ENCODE measurements at places on chromosomes 2 and 18.
A peak's percentile ranks its signal among the peaks of the same experiment; 100 is the strongest.

DNA sequence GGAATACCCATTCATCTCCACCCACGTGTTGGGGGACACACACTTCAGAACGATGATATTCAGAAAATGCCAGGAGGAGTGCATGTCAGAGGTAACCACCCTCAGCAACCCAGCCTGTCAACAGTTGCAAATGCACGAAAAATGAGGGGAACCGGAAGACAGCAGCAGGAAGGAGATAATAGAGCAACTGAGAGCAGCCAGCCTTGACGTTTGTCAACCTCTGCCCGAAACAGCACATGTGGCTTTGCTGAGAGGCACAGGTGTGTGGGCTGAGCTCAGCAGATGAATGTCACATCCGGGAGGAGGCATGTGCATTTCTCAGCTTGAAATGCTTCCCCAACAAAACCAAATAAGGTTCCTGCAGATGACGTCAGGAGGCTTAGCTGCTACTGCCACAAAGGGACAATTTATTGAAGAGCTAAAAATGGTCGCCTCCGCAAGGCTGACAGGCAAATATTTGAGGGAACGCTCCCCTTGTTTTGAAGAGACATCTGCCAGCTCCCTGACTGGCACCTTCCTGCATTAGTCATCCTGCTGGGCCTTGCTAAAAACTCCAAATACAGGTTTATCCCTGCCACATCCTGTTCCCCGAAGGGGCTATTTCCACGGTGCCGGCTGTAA is 419.0 kb downstream of the NBAS start:
- DNase-seq: peak; percentile 21

- no peak for DNase-seq
Observed at GRCh38 chr18:23971666-23972230, 42.8 kb upstream of the TTC39C start.

DNA sequence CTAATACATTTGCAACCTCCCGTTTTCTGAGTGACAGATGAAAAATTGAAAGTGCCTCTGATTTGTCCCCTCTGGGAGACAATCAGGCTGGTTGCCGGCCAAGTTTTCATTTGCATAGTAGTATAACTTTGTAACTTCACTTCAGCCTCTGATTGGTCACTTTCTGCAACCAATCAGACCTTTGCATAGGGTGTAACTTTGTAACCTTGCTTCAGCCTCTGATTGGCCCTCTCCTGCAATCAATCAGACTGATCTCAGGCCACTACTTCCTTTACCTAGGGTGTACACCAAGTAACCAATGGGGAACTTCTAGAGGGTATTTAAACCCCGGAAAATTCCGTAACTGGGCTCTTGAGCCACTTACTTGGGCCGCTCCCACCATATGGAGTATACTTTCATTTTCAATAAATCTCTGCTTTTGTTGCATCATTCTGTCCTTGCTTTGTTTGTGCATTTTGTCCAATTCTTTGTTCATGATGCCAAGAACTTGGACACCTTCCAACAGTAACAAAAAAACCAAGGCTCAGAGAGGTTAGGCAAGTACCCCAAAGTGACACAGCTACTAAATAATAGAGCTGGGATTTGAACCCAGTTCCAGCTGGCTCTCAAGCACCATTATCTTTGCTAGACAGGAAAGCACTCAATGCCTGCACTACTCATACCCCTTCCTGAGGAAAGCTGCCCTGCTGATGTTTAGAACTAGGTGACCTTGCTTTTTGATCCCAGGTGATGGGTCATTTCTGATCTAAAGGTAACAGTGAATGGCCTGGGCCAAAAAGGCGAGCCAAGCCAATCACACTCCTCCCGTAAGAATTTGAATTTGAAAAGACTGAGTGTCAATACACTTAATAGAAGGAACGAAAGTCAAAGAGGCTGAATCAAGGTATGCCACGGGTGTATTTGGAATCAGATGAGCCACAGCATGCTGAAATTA is 10.9 kb upstream of the MYOM1 start:
- DNase-seq: no peak

GRCh38 chr2:104863146-104863467 is 9.2 kb downstream of the POU3F3 start:
- DNase-seq: no peak

DNA sequence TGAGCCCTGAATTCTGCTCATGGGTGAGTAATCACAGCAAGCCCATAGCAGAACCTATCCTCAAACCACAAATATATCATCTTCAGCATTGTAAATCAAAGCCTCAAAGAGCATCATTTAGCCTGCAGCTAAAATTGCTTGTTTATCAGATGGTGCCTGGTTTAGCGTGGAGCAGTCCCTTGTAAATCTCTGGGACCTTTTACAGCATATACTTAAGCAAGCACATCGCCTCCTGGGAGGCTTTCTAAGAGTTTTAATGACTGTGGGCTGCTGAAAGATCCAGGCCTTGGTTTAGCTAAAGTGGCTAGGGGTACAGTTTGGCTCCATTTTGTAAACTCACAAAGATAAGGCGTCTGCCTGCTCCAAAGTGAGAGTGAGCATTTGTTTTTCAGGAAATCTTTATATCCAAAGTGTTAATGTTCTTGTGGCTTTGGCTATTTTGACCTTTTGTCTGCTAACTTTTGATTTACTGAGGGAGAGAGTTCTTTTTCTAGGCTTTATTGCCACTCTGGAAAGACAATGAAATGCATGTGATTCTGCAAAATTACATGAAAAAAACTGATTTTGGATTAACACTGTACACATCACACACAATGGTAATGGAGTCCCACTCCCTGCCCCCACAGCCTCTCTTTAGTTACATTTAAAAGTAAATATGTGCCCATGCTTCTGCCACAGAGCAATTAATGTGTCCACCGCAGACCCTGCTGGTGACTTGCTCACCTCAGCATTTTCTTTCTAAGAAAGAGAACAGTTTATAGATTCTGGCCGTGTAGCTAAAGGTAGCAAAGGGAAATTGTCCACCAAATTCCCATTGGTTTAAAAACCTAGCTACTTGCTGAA is 194.8 kb downstream of the LNPK start:
- no peak for DNase-seq

DNA sequence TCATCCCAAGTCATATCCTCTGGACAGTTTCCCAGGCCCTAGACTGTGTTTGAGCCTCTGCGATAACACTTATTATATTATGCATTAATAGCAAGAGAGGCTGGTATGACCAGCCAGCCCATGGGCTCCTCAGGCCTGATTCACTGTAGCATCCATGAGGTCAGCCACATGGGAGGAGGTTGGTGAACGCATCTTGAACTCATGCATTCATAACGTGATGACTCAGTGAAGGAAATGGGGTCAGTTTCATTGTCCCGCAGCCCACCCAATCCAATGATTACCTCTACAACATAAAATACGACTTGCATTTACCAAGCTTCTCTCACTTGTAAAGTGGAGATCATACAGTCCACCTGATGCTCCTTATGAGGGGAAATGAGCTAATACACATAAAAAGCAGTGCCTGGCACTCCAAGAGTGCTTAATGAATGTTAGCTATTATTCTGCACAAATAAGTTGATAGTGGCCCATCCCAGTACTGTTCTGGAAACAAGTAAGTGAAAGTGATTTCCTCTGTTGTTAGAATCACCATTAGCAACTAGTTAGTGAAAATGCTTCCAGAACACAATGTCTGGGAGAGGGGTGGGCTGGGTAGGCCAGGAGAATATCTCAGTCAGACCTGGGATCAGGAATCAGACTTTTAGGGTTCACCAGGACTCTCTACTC is 46.1 kb upstream of the CELF4 start:
- DNase-seq: no peak

- no peak for DNase-seq
Observed at GRCh38 chr18:6576718-6577375, 152.7 kb upstream of the ARHGAP28 start.

DNA sequence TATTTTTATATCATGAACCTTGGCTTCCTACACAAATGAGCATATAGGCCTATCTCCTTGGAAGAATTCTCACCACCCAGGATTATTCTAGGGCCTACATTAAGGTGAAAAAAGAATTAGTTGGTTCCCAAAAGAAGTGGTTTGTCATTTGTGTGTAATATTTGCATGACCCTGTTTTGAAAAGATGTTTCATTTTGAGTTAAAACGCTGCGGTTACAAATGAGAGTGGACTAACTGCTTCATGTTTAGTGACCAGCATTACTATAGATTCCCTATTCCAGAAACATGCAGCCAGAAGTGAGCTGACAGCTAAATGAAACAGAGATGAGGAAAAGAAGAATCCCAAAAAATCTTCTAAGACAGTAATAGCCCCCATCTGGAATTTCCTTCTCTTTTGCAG is 44.1 kb upstream of the TMEM178A start:
- no peak for DNase-seq

DNA sequence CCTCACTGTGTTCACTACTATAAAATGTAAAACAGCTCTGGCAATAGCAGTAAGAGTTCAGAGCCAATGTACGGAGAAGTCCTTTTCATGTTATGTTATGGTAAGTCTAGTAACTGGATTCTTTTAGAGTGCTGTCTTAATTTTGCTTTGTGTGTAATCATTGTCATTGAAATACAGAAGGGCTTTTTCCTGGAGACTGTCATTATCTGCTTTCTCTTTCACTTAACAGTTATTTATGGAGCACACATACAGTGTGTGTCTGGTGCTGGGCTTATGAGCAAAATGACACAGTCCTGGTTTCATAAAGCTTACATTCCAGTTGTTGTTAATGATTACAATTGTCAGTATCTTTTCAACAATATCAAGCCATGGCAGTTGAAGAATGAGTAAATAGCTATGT is 95.5 kb downstream of the CCDC102B start:
- no peak for DNase-seq

- no peak for DNase-seq
Observed at GRCh38 chr2:238899386-238899785, 51.5 kb downstream of the TWIST2 start.

- DNase-seq: no peak
Observed at GRCh38 chr18:77111449-77111848, 21.1 kb downstream of the MBP start.

- no peak for DNase-seq
Observed at GRCh38 chr2:207764096-207764630, 5.5 kb downstream of the FZD5 start.

GRCh38 chr18:10239991-10240634 is 214.3 kb upstream of the APCDD1 start:
- DNase-seq: no peak

GRCh38 chr18:76673281-76674185 is 148.8 kb upstream of the ZNF236 start:
- DNase-seq: no peak

DNA sequence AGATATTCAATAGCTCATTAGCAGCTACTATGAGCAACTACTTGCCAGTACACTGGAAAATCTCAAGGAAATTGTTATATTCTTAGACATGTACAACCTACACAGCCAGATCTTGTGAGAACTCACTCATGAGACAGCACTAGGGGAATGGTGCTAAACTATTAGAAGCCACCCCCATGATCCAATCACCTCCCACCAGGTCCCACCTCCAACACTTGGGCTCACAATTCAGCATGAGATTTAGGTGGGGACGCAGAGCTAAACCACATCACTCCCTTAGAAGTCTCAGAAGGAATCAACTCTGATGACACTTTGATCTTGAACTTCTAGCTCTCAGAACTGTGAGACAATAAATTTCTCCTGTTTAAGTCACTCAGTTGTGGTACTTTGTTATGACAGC is 418.3 kb upstream of the SPHKAP start:
- DNase-seq: no peak

- no peak for DNase-seq
Observed at GRCh38 chr2:240603846-240604245, 17.3 kb downstream of the CAPN10 start.

DNA sequence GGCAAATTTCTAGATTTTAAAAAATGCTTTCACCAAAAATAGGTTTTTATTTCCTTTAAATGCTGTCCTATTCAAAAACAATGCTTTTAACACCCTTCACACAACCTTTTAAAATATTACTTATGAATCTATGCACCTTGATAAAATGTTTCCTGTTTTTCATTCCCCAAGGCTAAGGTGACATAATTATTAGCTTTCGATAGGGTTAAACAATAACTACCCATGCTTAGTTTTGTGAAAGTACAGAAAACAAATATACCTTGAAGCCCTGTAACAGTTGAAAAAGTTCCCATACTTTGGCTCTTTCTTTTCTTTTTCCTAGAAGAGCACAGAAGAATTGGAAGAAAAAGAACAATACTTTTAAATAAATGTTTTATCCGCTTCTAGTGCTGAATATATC is 54.9 kb upstream of the ITPRID2 start:
- DNase-seq: no peak

- DNase-seq: no peak
Observed at GRCh38 chr2:97741251-97741650, 27.9 kb downstream of the ZAP70 start.

DNA sequence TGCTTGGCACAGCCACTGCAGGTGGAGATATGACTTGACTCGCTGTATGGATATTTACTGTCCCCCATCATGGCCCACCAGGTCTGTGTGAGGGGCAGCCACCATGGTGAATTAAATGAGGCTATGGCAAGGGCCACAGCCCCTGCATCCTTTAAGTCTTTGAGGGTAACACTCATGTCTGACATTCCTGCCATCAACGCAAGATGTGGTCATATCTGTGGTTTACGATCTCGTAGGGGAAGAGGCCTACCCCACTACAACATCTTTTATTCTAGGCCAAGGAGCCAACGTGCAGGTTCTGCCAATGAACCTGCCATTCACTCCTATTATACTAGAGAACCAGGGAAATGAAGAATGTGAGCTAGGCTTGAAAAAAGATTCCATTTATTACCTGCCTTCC is 381.6 kb upstream of the ID2 start:
- DNase-seq: no peak

- no peak for DNase-seq
Observed at GRCh38 chr2:20578895-20579825, 71.7 kb downstream of the HS1BP3 start.

DNA sequence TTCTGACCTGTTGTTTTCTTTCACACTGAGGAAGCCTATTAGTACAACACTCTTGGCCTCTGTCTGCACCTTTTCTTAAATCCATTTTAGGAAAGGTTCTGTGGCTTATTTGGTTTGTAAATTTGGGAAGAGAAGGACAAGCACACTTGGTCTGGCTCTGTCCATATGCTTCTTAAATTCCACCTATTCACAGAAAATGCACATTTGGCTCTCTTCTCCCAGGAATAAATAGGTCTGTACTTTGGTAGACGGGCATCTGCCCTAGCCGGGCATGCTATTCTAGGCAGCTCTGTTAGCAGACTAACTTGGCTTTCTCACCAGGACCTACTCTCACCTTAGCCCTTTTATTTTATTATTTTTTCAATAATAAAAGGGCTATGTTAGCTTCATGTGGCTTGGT is 1211.8 kb upstream of the SLC39A10 start:
- no peak for DNase-seq

DNA sequence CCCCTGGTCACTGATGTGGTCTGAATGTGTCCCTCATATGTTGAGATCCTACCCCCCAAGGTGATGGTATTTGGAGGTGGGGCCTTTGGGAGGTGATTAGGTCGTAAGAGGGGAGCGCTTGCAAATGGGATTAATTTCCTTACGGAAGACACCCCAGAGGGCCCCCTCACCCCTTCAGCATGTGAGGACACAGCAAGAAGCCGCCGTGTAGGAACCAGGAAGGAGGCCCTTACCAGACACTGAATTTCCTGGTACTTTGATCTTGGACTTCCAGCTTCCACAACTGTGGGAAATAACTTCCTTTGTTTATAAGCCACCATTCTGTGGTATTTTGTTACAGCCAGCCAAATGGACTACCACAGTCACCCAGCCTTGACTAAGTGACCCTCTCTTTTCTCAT is 35.9 kb downstream of the NCK2 start:
- DNase-seq: no peak
